ENCODE measurements at places on chromosomes 4 and X. TPM values are rescaled to one million over a fixed set of nuclear protein-coding genes. Genes with fewer than 3 reads are reported as not detected.
A peak's percentile ranks its signal among the peaks of the same experiment; 100 is the strongest.

The PNCK gene
- 0.15 TPM for total RNA-seq

The NXF2 gene
- not detected for total RNA-seq

DNA sequence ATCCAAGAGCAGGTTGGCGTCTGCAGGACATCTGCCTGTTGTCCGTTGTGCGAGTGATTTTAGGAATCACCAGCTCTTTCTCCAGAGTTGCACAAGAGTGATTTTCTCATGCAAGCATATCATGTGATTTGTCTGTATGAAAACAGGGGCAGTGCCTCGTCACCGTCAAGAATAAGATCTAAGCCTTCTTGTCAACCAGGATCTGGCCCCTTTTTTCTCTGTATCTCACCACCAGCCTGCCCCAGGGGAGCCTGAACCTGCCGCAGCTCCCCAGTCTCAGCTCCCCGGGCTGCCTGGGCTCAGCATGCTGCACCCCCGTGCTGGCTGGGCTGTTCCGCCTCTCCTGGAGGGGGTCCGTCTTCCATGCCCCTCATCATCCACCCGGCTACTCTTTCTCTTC is 90.5 kb downstream of the STOX2 start:
- H3K4me1 ChIP-seq, result no peaks in the 10 kb centered on the region
- no peaks in the 10 kb centered on the region for H3K36me3 ChIP-seq
- no peak for DNase-seq

DNA sequence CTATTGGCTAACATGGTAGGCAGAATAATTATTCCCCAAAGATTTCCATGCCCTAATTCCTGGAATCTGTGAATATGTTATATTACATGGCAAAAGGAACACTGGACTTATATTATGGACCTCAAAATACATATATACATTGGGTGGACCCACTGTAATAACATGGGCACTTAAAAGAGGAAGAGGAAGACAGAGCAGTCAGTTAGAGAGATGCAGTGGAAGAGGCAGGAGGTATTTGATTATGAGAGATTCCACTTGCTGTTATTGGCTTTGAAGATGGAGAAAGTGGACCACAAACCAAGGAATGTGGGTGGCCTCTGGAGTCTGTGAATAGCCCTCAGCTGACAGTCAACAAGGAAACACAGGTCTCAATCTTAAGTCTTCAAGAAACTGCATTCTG is 14.0 kb upstream of the ART3 start:
- H3K4me3 ChIP-seq, result peak overlapping the region; percentile 12
- no peak for DNase-seq
- H3K27ac ChIP-seq, result peak overlapping the region; percentile 61
- peaks cover 64% of the 10 kb centered on the region for H3K4me1 ChIP-seq
- no peaks in the 10 kb centered on the region for H3K27me3 ChIP-seq

GRCh38 chr4:141375855-141376254 is 155.2 kb downstream of the ZNF330 start:
- H3K4me1 ChIP-seq, result no peaks in the 10 kb centered on the region
- H3K36me3 ChIP-seq, result no peaks in the 10 kb centered on the region
- no peak overlapping the region for H3K27ac ChIP-seq
- no peak for DNase-seq
- no peak overlapping the region for H3K4me3 ChIP-seq
- H3K27me3 ChIP-seq, result no peaks in the 10 kb centered on the region

The HPSE gene
- total RNA-seq, result 23.1 TPM

DNA sequence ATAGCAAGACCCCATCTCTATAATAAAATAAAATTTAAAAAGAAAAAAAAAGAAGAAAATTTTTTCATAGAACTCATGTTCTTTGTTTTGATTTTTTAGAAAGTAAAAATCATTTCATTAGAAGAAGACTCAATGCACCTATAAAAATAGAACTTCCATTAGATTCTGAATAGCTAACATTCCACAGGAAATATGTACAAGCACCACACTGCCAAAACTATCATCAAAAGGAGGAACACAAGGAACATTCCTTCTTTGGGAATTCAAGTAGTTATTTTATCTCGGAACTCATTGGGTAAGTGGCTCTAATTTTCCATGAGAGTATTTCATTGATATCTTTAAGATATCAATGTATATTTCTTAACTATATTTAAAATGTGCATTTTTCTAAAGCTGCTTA is 157.6 kb downstream of the CAMK2D start:
- no peak for DNase-seq
- no peak overlapping the region for H3K27ac ChIP-seq
- H3K36me3 ChIP-seq, result peaks cover 47% of the 10 kb centered on the region
- H3K4me1 ChIP-seq, result peaks cover 37% of the 10 kb centered on the region
- H3K4me3 ChIP-seq, result no peak overlapping the region
- H3K27me3 ChIP-seq, result no peaks in the 10 kb centered on the region

DNA sequence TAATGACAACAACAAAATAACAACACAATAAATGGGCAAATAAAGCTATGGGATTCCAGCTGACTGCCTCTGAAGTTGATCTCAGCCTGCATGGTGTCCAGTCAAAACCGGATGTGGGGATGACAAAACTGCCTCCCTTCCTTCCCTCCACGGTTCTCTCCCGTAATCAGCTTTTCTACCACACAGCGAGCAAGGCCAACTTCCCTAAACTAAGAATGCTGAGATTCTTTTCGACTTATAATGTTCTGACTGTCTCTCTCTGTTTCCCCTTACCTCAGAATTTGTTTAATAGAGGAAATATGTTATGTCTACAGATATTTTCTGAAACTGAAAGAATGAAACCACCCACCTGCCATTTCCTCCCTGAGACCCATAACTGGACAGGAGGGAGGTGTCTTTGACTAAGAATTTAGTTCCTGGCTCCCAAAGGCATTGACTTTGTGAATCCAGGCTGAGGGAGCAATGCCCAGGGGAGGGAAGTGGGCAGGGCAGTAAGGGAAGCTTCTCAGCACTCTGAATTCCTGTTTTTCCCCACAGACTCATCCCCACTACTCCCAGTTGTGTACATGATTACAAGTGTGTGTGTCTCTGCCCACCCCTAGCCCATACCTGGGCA is 1.0 kb upstream of the TLR1 start:
- peaks cover 38% of the 10 kb centered on the region for H3K4me1 ChIP-seq
- H3K27me3 ChIP-seq, result no peaks in the 10 kb centered on the region
- peak overlapping the region; percentile 87 for H3K27ac ChIP-seq

The POU4F2 gene
- total RNA-seq, result not detected

DNA sequence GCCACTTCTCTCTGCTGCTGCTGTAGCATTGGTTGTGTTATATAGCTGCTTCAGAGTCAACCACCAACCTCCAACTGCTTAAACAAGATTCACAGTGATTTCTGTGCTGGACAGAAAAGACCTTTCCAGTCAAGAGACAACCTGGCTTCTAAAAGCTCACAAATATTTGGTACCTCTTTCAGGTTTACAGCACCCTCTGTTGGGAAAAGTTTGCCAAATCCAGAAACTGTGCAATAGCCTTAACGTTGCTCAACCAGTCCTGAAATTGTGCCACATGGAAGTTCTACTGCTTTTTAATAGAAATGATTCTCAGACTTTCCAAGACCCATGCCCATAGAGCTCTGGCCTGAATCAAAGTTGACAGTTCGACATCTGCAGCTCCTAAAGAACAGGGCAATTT is 842.1 kb upstream of the HTR2C start:
- no peaks in the 10 kb centered on the region for H3K36me3 ChIP-seq
- DNase-seq, result no peak
- H3K4me1 ChIP-seq, result no peaks in the 10 kb centered on the region
- no peak overlapping the region for H3K4me3 ChIP-seq
- H3K27ac ChIP-seq, result no peak overlapping the region

The FABP2 gene
- total RNA-seq, result not detected
